ENCODE measurements at places on chromosomes 2 and 18.
A peak's percentile ranks its signal among the peaks of the same experiment; 100 is the strongest.

GRCh38 chr2:10028988-10029874, 14.1 kb upstream of the KLF11 start:
- no peak for DNase-seq

DNA sequence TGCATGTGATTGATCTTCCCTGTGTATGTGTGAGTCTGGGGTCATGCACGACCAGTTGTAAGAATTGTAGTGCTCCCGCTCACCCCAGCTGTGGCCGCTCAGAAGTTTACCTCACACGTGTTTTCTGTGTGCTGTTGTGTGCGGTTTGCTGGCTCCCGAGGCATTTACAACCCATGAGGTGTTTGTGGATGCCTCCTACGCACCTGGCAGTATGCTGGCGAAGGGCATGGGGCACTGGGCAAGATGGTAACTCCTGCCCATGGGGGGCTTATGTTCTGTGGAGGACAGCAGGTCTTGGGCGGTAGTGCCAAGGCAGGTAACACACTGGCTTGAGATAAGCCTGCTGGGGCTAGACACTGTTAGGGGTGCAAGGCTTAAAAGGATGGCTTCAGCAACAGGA, 102.6 kb upstream of the HS6ST1 start:
- no peak for DNase-seq

DNA sequence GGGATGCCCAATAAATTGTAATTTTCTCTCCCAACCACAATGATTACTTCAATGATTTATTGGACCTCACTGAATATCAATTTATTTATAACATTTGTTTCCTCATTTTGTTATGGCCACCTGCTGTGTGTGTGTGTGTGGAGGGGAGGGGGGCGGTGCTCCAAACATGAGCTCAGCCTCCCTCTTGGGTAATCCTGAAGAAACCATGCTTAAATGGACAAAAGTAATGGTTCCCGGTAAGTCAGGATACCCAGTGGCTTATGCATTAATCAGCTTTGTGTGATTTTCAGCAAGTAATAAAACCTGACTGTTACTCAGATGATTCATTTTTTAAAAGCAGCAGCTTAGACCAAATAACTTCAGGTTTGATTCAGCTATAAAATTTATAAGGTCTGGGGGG, 495.1 kb upstream of the MEX3C start:
- DNase-seq = no peak

GRCh38 chr2:237572742-237573101, 6.3 kb downstream of the PRLH start:
- DNase-seq = no peak

DNA sequence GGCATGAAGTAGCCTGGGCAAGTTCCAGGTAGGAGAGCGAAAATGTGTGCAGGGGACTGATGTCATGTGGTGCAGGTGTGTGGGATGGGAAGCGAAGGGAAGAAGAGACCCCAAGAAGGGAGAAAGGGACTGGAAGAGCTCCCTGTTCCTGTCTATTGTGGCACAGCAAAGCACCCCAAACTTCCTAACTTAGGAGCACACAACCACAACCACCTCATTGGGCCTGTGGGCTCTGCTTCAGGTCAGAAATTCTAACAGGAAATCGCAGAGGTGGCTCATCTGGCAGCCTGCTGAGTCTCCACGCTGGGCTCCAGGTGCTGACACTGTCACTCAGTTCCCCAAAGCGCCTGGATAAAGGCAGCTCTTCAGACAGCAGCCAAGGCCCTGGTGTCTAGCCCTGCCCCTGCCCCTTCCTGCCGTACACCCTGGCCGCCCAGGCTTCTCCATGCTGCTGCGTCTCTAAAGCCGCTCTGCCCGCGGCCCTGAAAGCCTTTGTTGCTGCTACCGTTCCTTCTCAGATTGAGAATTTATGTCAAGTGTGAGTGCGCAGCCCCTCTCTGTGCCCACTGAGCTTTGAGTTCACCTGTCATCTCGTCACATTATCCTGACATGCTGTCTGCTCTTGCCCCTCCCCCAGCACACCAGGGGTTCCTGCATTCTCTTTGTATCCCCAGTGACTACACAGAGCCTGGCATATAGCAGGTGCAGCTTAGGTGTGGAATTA, 140.2 kb upstream of the BCL2L11 start:
- DNase-seq = no peak

DNA sequence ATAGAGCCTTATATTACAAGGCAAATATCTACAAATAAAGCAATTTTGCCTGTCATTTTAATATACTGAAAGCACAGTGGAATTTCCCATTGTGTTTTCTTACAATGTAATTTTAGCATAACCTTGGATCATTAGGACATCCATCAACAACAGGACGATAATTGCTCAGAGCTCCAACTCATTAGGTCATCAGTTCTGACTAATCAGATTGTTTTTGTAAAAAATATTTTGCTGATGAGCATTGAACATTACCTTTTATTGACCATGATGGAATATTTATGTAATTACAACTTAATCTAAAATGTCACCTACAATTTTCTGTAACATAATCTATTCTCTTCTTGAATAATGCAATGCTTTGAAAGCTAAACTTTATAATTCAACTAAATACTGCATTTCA, 215.3 kb upstream of the DSEL start:
- DNase-seq = no peak

- DNase-seq = no peak
Observed at GRCh38 chr18:48320639-48320945, 88.6 kb downstream of the ZBTB7C start.

DNA sequence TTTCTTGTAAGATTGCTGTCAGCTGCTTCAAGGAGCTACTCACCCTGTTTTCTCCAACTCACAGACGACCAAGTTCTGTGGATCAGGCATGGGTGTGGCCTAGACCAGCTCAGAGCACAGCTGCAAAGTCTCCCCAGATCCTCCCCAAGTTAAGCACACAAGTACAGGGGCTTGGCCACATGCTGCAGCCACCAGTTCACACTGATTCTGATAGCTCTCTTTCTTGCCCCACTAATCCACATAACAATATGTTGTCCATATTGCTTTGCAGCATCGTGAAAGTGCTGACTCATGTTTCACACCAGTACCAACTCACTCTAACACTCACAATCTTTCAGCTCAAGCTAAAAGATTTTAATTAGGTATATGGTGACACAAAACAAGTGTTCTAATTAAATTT, 437.0 kb downstream of the PARD3B start:
- no peak for DNase-seq

GRCh38 chr2:156476850-156477206, 40.6 kb downstream of the GPD2 start:
- no peak for DNase-seq

DNA sequence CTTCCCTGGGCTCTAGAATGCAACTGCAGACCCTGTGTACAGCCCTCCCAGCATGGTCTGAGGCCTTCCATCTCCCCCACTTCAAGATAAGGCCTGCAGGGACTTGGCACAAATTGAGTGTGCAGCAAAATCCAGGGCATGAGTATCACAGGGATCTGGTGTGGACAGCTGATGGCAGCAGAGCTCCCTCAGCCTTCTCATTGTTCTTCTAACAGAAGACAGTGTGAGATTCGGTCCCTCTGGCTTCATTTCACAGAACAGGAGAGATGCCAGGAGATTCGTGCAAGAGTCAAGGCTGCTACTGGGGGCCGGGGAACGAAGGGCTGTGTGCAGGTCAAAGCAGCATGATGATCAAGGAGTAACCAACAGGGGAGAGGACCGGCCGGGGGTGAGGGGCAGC, 85.8 kb downstream of the UXS1 start:
- no peak for DNase-seq

DNA sequence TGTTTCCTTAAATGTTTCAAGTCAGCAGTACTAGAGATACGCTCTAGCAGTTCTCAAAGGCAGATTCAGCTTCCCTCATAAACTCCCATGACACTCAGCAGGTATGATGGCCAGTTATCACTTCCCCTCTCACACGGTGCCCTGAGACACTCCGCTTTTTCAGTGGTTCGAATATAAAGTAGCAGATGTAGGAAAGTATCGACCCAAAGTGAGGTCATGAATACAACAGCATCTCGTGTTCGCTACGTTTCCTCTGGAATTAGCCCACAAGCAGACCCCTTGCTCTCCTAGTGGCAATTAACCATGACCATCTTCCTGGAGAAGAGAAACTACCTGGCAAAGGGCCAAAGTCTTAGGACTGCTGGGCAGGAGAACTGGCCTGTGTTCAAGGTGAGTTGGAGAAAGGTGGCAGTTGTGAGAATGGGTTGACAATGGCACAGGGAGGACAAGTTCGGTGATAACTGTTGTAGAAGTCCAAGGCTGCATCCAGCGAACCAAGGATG, 9.3 kb upstream of the AGBL5 start:
- no peak for DNase-seq

DNA sequence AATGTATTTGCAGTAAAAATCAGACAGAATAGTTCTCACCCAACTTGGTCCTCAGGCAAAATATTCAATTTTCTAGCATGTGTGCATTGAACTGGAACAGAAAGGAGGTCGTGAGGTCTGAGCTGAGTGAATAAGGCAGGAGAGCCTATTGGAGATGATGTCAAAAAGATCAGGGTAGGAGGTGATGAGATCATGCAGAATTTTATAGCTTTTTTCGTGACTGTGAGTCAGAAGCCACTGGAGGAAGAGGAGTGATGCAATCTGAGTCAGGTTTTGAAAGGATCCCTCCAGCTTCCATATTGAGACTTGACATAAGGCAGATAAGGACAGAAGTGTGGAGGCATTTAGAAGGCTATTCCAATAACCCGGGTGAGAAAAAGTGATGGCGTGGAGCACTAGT, 299.5 kb upstream of the SOX11 start:
- no peak for DNase-seq

GRCh38 chr2:96354492-96354891, 18.9 kb downstream of the NCAPH start:
- no peak for DNase-seq

DNA sequence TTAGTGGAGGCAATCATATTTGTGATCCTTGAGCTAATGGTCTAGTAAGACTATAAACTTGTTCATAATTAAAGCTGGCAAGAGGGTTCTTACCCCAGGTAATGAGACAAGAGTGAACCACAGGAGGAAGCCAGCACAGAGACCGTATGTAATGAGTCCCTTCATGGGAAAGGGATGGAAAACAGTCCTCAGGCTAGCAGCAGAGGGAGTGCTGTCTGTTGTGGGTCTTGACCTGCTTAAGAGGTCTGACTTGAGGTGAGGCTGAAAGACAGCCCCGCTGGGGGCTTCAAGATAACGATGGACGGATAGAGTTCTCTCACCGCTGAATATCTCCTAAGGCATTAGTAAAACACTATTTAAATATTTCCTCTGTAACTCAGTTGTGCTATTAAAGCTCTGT, 16.2 kb upstream of the POLE4 start:
- DNase-seq = no peak

DNA sequence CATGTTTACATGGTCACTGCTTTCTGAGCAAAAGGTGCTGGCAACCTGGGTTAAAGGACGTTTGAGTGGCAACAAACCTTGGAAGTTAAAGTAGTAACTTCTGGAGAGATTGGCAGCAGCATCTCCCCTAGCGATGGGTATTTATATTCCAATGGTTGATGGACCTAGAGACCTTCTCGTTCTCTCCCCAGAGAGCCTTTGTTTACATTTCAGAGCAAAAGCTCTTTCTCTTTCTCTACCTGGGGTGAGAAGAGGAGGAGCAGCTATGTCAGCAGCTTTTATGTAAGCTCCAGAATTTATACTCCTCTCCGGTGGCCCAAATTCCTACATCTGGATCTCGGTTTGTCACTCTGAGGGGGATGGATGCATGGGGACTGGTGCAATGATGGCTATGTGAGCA, 213.7 kb upstream of the ARL4C start:
- no peak for DNase-seq

DNA sequence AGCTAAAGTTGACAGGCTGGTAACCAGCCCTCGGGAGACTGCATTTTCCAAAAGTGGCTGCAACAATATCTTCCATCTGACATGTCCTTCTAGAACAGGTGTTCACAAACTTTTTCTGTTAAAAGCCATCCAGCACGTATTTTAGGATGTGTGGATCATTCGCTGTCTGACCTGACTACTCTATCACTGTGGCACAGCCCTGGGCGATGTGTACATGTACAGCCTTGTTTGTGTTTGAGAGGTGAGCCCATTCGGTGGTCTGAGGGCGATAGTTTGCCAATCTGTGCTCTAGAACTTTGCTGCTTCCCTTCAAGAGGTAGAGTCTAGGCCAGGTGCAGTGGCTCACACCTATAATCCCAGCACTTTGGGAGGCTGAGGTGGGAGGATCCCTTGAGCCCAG, 166.2 kb downstream of the TGIF1 start:
- no peak for DNase-seq

DNA sequence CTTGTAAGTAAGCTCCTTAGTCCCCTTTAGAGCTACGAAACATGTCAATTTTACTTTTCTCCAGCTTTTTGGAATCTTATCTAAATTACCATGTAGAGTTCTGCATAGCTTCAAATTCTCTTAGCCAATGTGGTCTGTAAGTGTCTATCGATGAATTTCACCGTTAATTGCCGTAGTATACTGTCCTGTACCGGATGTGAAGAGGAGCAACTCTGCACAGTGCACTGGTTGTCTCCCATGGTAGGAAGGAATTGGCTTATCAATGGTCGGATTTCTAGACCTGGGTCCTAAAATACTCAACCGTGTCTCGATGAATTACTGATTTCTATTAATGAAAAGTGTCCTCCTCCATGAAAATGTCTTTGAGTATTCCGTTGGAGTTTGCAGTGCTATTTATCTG, 1.9 kb downstream of the NOP58 start:
- DNase-seq = no peak

- DNase-seq = no peak
Observed at GRCh38 chr2:79861059-79861374, 348.2 kb downstream of the CTNNA2 start.

- DNase-seq = no peak
Observed at GRCh38 chr2:236155406-236155805, 12.8 kb downstream of the GBX2 start.

DNA sequence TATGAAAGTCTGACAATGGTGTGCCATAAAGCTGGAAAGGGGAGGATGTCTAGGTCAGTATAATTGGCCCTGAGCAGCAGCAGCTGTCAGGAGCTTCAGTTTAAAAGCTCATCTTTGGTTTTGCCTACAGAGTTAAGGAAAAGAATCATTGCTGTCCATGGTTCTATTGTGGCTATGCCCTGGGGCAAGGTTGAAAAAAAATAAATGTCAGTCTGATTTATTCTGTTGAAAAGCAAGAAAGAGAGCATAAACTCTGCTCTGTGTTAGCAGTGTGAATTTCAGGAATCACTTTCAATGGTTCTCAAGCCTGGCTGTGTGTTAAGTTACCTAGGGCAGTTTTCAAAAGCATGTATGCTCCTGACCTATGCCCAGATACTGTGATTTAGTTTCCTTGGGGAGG, 446.7 kb downstream of the SETBP1 start:
- no peak for DNase-seq

GRCh38 chr18:32389191-32389590, 81.5 kb downstream of the GAREM1 start:
- no peak for DNase-seq

GRCh38 chr2:189580658-189581353, at the start of gene SLC40A1:
TSS of gene SLC40A1 (minus strand) at chr2:189580786. CDS start at chr2:189580460, 326 bp downstream.
- DNase-seq = peak; percentile 67

GRCh38 chr2:187424146-187424545, 23.9 kb downstream of the CALCRL start:
- DNase-seq = no peak

DNA sequence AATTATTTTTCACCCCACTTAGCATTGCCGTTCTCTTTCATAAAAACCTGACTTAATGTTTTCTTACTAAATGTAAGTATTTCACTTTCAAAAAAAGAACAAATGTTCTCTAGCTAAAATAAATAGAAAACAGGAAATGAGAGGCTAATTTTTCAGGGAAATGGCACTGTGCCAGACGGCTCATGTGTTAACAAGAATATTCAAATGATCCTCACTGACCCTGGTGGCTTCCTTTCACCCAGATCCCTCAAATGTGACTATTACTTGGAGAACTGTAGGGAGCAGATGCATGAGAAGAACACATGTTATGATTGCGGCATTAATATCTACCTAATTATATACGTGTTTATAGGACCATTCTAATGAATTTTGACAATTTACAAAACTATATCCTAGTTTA, 827.7 kb downstream of the SOCS6 start:
- no peak for DNase-seq

Measured in stimulated activated CD4-positive, alpha-beta T cell treated with anti-CD3 and anti-CD28 coated beads, Interleukin-1b, Interleukin-23, amount 100 ng/mL, for 4 hours (primary cell).